ENCODE measurements at places on chromosomes 12 and 14.
A peak's percentile ranks its signal among the peaks of the same experiment; 100 is the strongest.

DNA sequence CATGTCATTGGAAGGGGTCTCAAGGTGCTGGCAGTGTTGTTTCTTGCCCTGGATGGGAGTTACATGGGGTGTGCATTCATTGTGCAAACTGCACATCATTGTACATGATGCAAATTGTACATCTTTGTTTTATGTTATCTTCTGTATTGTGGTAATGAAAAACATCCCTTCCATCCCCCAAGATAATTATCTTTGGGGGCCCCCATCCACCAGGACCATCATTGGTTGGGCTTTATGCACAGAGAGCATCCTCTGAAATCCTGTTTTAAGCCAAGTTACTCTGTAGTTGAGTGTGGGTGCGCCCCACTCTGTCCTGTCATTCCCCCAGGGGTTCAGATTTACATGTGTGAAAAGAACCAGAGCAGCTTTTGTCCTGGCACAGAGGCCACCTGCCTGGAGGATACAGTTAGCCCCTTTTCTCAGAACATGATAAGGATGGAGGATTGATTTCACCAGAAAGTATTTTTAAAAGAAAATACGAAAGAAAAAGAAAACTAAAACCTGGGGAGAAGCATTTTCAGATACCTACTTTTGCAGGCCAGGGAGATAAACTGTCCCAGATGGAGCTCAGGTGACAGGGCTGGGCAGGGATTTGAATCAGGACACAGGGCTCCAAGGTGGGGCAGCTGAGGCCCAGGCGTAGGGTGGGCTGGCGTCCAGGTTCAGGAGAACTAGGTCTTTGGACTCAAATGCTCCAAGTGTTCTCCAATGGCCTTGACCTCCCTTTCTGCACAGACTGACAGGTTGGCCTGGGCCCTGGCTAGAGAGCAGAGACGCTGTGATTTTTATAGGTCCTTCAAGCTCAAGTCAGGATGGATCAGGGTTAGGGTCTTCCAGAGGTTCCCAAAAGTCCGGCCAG, 17.2 kb downstream of the WSCD2 start:
- DNase-seq: no peak

DNA sequence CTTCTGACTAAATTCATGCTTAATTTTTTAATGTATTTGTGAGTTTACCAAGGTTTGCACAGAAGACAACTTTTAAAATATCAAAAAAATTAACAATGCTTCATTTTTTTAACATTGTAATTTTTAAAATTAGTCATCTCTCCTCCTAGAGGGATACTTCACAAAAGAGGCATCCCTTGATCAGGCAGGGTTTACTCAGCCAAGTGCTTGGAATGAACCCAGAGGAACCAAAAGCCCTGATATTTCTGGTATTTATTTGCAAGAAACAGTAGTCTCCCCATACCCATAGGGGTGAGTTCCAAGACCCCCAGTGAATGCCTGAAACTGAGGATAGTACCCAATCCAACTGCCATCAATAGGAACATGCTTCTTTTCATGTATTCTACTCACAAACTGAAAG, 52.5 kb downstream of the GARIN6 start:
- no peak for DNase-seq

DNA sequence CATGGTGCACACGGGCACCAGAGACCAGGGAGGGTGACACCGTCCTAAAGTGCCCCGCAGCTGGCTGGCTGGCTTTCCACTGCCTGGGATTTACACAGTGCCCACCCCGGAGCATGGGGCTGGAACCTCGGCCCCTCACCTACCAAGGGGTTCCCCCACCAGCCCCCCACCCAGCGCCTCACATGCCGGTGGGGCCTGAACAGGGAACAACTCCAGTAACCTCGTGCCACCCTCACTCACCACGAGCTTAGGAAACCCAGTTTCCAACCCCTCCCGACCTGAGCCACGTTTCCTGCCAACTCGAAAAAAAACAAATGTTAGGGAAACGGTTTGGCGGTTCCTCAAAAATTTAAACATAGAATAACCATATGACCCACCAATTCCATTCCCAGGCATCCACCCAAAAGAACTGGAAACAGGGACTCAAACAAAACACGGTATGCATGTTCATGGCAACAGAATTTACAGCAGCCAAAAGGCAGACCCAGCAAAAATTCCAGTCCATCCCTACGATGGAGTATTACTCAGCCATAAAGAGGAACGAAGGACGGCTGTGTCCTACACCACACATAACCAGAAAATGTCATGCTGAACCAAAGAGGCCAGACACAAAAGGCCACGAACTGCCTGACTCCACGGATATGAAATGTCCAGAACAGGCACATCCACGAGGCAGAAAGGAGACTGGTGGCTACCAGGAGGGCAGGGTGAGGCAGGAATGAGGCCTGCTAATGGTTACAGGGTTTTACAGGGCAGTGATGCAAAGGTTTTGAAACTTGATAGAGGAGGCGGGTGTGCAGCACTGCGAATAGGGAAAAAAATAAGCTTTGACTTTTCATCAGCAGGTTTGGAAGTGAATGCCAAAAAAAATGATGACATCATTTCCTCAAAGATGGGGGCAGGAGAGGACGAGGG, 68.9 kb downstream of the NCOR2 start:
- DNase-seq: no peak

- no peak for DNase-seq
Observed at GRCh38 chr12:20701106-20701505, 6.0 kb downstream of the SLCO1C1 start.

- no peak for DNase-seq
Observed at GRCh38 chr14:42734041-42734440, 1127.4 kb downstream of the LRFN5 start.

DNA sequence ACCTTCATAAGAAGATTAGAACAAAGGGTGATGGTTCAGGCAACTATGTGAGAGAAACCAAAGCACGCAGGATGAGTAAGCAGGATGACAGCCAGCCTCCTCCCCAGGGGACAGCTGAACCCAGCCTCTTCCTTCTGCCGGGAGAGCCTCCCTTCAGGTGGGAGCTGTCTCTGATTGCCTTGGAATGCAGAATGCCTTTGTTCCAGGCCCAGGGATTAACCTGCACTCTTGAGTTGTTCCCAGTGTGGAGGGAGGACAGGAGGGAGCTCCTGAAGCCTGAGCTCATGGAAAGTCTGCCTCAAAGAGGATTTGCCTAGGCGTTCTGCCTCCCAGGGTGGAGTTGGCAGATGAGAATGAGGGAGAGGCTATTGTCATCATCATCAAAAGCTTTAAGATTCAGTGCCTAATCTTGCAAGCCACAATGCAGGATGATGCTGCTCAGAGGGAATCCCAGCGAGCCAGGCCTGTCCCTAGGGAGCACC, 3.6 kb upstream of the KRT6A start:
- DNase-seq: no peak

DNA sequence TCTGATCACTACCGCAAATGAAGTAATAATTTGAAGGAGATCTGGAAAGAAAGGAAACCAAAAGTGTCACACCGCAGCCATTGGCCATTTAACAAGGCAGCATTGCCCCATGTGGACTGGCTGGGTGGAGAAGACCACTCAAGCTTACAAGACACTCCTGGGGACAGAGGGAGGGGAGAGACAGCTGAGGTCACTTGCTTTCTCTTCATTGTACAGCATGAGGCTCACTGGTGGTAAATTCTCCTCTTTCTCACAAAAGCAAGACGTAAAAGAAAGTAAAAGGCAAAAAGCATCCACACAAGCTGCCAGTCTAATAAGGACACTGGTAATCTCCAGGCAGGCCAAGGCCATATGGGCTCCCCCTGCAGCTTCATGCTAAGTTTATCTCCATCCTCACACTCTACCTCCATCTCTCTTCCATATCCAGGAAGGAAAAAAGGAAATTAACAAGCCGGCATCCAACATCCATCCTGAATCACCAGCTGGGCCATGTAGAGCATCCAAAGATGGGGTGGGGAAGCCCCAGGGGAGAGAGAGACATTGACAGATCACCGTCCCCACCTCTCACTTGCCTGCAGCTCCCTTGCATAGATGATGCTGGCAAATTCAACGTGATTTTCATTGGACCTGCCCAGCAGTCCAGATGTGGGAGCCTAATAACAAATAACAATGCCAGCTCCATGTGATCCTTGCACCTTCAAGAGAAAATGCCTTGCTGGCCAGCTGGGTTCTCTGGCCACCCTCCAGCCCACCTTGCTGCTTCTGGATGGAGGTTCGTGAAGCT, 100.6 kb downstream of the DPF3 start:
- DNase-seq: no peak

GRCh38 chr12:77384941-77385340, 319.6 kb upstream of the E2F7 start:
- DNase-seq: no peak

- DNase-seq: no peak
Observed at GRCh38 chr12:19138956-19139355, 9.4 kb downstream of the PLEKHA5 start.

DNA sequence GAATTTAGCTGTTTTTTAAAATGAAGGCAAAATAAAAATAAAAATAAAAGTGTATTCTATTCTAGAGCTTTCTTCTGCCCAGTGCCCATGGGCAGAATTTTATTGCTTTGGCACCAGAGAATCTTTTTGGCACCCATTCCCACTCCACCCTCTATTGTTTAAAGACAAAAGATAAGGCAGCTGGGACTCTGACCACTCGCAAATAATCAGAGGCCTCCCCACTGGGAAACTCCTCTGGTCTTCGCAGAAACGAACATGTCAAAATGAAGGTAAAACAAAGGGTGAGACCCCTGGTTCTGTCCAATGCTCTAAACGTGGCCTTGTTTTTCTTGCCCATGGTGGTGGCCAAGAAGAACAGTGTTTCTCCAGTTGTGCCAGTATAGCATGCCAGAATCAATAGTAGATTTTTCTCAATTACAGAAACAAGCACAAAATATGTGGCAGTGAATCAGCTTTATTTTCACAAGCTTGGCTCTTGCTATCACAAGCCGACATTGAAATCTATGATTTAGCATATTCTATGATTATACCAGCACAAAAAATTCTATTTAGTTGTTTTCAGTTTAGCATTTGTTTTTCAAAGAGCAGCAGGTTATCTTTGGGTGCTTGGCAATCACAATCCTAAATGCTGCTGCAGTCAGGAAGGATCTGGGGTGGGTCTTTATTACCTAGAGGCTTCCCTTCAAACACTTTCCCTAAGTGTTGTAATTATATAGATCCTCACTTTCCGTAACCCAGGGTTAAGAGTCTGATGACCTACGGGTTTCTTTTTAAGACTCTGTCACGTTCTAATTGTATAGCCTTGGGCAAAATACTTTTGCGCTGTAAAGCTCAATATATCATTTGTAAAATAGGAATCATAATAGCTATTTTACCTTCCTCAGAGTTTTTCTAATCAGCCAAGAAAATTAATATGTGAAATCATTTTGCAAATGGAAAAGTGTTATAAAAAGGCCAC, 50.5 kb downstream of the KITLG start:
- DNase-seq: no peak

- no peak for DNase-seq
Observed at GRCh38 chr14:72747652-72748051, 146.2 kb downstream of the DPF3 start.

- DNase-seq: no peak
Observed at GRCh38 chr12:43832463-43833168, 3.3 kb upstream of the TMEM117 start.

GRCh38 chr12:130254461-130255276, 83.0 kb upstream of the PIWIL1 start:
- no peak for DNase-seq

DNA sequence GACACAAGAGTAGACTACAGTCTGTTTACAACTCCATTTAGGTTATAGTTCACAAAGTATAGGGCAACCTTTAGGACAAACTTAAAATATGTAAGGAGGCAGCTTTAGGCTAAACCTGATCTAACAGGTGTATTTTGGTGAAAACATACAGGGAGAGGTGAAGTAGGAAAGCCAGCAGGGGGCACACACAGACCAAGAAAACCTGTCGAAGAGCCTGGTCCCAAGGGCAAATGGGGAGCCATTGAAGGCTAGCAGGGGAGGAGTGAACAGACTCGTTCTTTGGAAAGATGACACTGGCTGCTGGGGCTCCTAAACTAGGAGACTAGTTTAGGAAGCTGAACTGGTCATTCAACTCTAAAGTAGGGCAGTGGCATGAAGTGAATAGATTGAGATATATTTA, 138.8 kb upstream of the WSCD2 start:
- peak; percentile 13 for DNase-seq

GRCh38 chr12:57236925-57237595, 7.5 kb downstream of the SHMT2 start:
- DNase-seq: no peak

- DNase-seq: no peak
Observed at GRCh38 chr12:3333583-3333982, 157.4 kb upstream of the PRMT8 start.

DNA sequence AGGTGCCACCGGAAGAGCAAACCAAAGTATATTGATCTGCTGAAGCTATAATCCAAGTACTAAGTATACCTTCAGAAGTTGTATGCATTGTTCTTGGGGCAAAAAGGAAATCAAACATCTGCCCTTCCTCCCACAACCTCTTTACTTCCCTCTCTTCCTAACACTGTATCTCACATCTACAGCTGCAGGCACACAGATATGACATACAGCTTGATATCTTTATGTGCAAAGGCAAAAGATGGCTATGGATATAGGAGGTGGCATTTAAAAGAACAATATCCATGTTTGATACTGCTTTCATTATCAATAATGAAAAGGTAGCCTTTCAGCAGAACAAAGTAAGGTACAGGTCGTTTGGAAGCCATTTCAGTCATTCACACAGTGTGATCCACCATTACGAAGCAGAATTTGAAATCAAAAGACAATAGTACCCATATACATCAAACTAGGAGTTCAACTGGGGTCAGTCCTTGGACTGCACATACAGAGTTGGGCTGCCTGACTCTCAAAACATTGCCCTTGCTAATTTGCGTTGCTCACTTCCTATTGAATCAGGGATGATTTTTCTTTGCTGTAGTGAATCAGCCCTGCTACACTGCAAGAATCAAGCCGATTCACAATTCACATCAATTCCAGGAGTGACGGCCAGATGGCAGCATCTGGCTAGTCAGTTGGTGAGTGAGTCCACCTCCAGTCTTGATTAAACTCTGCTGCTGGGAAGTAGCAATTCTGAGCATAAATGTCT, 8.9 kb downstream of the ANG start:
- DNase-seq: peak; percentile 60

- DNase-seq: no peak
Observed at GRCh38 chr12:131600160-131600532, 110.7 kb upstream of the SFSWAP start.

DNA sequence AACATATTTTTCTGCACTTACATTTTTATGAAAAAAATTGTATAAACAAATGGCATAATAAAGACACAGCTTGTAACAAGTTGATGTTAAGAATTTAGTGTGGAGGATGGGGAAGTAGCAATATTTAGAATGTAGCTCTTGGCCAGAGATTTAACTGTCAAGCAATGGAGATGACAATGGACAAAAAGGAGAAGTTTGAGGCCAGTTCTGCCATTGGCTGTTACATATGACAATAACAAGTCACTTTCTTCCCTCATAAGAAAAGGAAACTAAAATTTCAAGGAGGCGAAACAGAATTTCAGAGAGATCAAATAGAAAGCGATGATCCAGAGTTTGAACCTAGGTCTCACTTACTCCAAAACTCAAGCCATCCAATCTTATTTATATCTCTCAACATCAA, 122.8 kb upstream of the CCDC175 start:
- DNase-seq: no peak

DNA sequence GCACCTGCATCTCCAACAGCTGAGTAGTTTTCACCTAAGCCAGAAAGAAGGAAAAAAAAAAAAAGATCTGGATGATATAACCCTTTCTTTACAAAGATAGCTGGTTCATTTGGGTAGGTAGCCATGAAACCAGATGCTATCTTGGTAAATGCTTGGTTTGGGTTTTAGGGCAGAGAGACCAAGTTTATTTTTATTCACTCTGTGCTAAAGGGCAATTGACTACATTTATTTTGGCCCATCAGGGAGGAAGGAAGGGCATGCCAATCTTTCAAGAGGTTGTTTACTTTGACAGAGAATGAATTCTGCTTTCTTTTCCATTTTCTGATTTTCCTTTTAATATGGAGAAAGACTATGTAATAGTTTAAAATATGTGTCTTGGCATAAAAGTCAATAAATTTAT, 91.0 kb downstream of the NTN4 start:
- DNase-seq: no peak

Measured in stimulated activated CD4-positive, alpha-beta T cell treated with anti-CD3 and anti-CD28 coated beads, Interleukin-4, amount 100 ng/mL, for 1 hour (primary cell).